ENCODE measurements at places on chromosomes 2 and 18. TPM values are rescaled to one million over a fixed set of nuclear protein-coding genes. Genes with fewer than 3 reads are reported as not detected.

C2orf76 gene
- 9.9 TPM for total RNA-seq

WNT10A gene
- total RNA-seq, result 5.4 TPM

HOXD4 gene
- not detected for total RNA-seq

PSTPIP2 gene
- total RNA-seq, result 15.3 TPM

SATB2 gene
- 0.07 TPM for total RNA-seq

C1QL2 gene
- not detected for total RNA-seq

RASGRP3 gene
- total RNA-seq, result 4.5 TPM

GRCh38 chr2:149544692-149545091 lies 42.9 kb downstream of the MMADHC start:
- peak overlapping the region; percentile 6 for H3K4me3 ChIP-seq
- H3K27ac ChIP-seq, result no peak overlapping the region
- H3K4me1 ChIP-seq, result peaks cover 8% of the 10 kb centered on the region
- no peaks in the 10 kb centered on the region for H3K36me3 ChIP-seq

- DNase-seq, result no peak
- H3K27ac ChIP-seq, result no peak overlapping the region
- H3K4me3 ChIP-seq, result no peak overlapping the region
Measured at GRCh38 chr18:51321696-51322095, 124.2 kb upstream of the MEX3C start.

DNA sequence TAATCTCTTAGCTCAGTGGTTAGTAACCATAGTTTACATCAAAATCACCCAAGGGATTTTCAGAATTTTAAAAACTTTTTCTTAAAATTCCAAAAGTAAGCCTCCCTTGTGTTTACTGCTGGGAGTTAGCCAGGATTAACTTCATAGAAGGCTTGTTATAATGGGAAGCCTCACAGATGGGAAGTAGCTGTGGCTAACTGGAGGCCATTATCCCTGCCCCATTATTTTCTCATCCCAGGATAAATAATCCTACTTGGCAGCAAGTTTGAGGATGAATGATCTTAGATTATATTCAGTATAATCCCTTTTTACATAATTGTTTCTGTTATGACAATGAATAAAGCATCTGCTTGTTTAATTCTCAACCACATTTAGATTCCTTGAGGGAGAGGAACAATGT lies 25.5 kb downstream of the PLEK start:
- H3K4me3 ChIP-seq, result no peak overlapping the region
- DNase-seq, result no peak
- peaks cover 4% of the 10 kb centered on the region for H3K27me3 ChIP-seq
- H3K36me3 ChIP-seq, result no peaks in the 10 kb centered on the region
- H3K4me1 ChIP-seq, result peaks cover 29% of the 10 kb centered on the region

GRCh38 chr2:195461010-195461409 lies 196.0 kb upstream of the SLC39A10 start:
- no peak overlapping the region for H3K4me3 ChIP-seq
- no peak overlapping the region for H3K27ac ChIP-seq
- H3K36me3 ChIP-seq, result no peaks in the 10 kb centered on the region

GRCh38 chr2:198004173-198004572 lies 199.8 kb downstream of the PLCL1 start:
- H3K4me1 ChIP-seq, result peaks cover 84% of the 10 kb centered on the region
- H3K4me3 ChIP-seq, result no peak overlapping the region
- H3K36me3 ChIP-seq, result peaks cover 9% of the 10 kb centered on the region
- peak overlapping the region; percentile 85 for H3K27ac ChIP-seq
- no peaks in the 10 kb centered on the region for H3K27me3 ChIP-seq

DNA sequence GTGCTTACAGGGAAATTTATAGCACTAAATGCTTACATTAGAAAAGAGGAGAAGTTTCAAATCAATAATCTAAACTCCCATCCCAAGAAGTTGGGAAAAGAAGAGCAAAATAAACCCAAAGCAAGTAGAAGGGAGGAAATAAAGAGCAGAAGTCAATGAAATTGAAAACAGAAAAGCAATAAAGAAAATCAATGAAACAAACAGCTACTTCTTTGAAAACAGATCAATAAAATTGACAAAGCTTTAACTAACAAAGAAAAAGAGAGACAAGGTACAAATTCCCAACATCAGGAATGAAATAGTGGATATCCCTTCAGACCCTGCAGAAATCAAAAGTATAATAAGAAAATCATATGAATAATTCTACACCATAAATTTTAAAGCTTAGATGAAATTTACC lies 25.5 kb upstream of the ONECUT2 start:
- DNase-seq, result no peak
- peaks cover 17% of the 10 kb centered on the region for H3K27me3 ChIP-seq
- H3K36me3 ChIP-seq, result no peaks in the 10 kb centered on the region

DNA sequence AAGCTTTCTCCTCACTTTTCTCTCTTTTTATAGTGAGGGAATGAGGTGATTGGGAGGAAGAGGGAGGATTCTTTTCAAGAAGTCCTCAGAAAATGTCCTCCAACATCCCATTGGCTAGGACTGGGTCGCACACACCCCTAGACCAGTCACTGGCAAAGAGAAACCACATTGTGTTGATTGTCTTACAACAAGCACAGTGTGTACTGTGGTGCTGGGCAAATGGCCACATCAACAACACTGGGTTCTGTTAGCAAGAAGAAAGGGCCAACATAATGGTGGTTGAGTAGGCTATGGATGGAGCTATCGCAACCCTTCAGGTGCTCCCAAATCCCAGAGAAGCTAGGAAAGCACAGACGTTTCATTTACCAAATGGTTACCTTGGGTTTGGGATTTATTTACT lies 18.7 kb upstream of the PTPN4 start:
- no peaks in the 10 kb centered on the region for H3K36me3 ChIP-seq
- no peaks in the 10 kb centered on the region for H3K27me3 ChIP-seq
- peaks cover 4% of the 10 kb centered on the region for H3K4me1 ChIP-seq
- DNase-seq, result no peak

- H3K27ac ChIP-seq, result peak overlapping the region; percentile 89
- H3K4me3 ChIP-seq, result peak overlapping the region; percentile 96
- DNase-seq, result no peak
- H3K4me1 ChIP-seq, result peaks cover 21% of the 10 kb centered on the region
- peaks cover 12% of the 10 kb centered on the region for H3K36me3 ChIP-seq
Measured at GRCh38 chr2:199910338-199911051, 598 bp upstream of the C2orf69 start.

- H3K36me3 ChIP-seq, result no peaks in the 10 kb centered on the region
- no peak overlapping the region for H3K4me3 ChIP-seq
- H3K4me1 ChIP-seq, result no peaks in the 10 kb centered on the region
- no peak for DNase-seq
Measured at GRCh38 chr18:69233465-69234054, 167.1 kb upstream of the DOK6 start.
